ENCODE measurements at places on chromosomes 6 and 20. TPM values are rescaled to one million over a fixed set of nuclear protein-coding genes. Genes with fewer than 3 reads are reported as not detected.

- peak; percentile 69 for DNase-seq
Measured at GRCh38 chr6:130366107-130367005, 539 bp downstream of the TMEM200A start.

The FAM120B gene
- total RNA-seq = 18.7 TPM

- peak; percentile 98 for DNase-seq
Measured at GRCh38 chr20:3820048-3820900, at the start of gene AP5S1. AP5S1 (plus strand) TSS chr20:3820547; CDS start chr20:3822118, 1,571 bp downstream.

DNA sequence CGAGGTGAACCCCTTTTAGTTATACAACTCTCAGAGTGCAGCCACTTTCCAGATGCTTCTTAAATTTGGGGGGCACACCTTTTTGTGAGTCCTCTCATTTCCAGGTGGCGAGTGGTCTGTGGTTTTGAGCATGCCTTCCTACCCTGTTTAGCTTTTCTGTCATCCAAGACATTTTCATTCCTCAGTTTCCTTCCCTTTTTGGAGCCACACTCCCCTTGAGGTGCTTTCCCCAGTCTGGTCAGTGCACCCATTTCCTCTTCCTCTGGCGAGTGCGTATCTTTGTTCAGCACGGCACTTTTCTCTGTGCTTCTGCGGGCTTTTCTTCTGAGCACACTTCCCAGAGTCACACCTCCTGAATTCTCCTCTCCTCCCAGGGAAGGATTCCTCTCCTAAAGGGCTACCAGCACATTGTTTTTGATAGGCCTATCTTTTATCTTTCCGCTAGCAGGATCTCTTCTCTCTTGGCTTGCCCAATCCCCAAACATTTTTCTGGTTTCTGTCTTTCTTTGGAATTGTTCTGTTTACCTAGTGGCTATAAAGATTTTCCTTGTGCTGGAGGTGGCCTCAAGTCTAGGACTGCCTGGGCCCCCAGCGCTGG, 1.4 kb downstream of the PHF20 start:
- peak; percentile 85 for DNase-seq

DNA sequence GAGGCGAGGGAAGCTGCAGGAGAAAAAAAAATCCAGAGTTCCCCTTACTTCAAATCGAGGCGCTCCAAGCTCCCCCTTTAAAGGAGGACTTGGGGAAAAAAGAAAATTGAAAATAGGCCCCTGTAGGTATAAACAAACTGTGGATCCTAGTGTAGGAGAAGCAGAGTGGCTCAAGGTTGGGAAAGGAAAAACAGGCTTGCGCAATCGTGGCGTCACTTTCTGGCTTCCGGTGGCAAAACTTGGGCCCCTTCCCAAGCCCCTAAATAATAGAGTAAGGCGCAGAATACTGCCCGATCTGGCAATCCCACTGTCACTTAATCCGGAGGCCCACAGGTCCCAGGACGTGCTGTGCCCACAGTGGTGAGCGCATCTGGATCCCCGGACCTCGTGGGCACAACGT, 8.0 kb downstream of the PAX1 start:
- DNase-seq = no peak

Measured in activated CD4-positive, alpha-beta T cell treated with anti-CD3 and anti-CD28 coated beads, Interleukin-2, amount 10 ng/mL, durations not matched to agents 24 days and 14 days (primary cell).